Gastrocnemius medialis (tissue), 4 donors: ENCODE measurements at places on chromosomes 3 and 15.

- no peak for DNase-seq
Measured at GRCh38 chr3:140388202-140388922, 289.5 kb upstream of the TRIM42 start.

DNA sequence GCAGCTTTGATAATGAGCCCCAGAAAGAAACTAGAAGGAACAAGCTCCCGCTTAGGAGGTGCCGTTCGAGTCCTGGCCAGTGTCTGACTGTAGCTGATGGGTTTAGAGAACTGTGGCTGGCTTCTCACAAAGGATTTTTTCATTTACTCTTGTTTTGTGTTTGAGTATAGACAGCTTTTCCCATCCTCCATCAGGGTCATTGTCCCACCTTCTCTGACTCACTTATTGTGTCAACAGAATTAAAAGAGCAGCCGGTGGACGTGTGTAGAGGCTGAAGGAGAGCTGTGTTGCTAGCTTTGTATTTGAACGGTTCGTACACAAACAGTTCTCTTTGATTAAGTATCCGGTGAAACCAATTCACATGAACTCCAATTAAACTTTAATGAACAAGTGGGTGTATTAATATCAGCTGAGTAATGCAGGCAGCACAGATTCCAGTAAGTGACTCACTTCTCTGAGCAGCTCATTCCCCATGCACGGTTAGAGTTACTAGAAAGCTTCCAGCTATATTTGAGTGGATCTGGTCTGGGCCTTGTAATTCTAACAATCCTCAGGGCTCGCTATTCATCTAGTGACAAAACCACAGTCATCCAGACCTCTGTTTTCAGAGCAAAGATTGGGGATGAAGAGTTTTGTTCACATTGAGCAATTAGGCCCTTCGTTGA, 141.0 kb downstream of the LPP start:
- DNase-seq, result peak; percentile 60

DNA sequence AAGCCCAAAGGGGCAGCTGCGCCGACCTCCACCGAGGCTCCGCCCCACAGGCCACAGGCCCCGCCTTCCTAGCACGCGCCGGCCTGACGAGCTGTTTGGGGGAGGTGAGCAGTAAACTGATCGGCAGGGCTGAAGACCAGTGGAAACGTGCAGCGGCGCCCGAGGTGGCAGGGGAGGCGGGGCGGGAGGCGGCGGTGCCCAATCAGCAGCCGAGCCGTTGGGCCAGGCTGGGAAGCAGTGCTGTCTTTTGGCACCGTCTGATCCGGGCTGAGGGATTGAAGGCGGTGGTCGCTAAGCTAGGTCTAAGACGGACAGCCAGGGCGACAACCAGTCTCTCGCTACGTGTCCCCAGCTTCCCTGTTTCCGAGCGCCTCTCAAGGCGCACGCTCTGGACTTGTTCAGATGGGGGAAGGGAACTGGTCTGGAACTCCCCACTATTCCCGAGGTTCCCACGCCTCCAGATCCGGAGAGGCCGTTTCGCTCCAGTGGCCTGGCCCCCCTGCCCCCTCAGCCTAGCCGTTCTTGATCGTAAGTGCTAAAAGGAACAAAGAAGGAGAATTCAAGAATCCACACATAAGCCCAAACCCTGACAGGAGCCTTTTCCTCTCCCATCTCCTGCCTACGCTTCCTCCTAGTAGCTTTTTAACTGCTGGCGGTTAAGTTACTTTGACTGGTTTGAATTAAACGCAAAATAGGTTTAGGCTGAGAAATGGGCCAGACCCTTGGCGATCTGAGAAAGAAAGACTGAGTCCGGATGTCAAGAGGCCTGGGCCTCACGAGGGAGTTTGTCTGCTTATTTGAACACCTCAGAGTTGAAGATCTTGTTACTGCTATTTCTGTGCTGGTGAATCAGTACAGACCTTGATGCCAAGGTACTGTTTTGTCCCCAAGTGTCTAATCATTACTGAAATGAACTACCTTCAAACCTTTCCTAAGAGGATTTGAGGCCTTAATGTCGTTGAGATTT, at the start of gene FMN1:
Gene FMN1 (minus strand): TSS at position 11 of the 967 bp plus-strand sequence. CDS start 39,800 bp downstream, outside the sequence.
- peak; percentile 96 for DNase-seq

DNA sequence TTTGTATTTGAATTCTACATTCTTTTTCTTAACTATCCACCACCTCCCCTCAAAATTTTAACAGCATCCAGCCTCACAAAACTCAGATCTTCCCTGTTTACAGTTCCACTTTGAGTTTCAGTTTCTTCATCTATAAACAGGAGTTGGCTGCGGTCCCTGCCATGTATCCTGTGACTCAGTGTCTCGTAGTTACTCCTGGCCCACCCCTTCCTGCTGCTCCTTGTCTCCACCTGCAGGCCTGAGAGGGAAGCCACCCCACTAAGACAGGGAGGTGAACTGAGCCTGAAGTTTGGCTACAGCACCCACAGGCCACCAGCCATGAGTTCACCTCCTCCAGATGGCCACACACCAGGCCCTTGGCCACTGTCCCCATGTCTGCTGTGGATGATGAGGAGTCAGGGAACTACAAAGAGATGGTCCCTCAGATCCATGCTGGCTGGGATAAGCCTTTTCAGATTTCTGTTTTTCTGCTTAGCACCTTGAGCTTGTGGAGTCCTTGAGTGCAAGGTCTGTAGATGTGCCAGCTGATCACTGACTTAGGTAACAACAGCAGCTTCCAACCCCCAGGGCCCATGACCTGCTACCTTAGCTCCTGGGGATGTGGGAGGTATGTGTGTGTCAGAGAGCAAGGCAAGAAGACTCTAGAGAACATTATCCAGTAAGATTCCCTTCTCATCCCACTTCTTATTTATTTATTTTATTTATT, 37.5 kb downstream of the CD86 start:
- DNase-seq, result no peak

- no peak for DNase-seq
Measured at GRCh38 chr3:184092199-184092598, 4.7 kb upstream of the HTR3E start.

GRCh38 chr3:129608087-129608935, 1.8 kb upstream of the PLXND1 start:
- DNase-seq, result no peak

- no peak for DNase-seq
Measured at GRCh38 chr15:68354923-68355322, 77.0 kb downstream of the ITGA11 start.

DNA sequence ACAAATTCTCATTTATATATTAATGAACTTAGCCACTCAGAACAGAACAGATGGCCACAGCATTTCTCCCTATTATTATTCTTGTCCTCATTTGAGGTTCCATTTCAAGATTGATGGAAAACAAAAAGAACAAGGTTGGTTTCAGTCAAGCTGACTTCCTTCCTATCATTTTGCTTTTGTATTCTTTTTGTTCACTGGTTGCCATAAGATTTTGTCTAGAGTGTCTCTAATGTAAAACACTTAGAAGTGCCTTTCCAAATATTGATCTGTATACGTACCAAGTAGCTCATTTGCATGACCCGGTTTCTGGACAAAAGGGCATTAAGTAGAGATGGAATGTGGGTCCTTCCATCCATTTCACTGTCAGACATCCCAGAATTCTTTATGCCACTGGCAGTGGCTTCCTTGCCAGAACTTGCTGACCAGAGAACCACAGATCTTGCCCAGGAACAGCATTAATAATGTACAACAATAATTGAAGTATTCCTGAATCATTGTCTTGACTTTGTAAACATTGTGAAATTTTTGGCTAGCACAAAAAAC, 63.8 kb downstream of the PEX5L start:
- no peak for DNase-seq

GRCh38 chr15:96560246-96560895, 229.9 kb downstream of the NR2F2 start:
- DNase-seq, result no peak

DNA sequence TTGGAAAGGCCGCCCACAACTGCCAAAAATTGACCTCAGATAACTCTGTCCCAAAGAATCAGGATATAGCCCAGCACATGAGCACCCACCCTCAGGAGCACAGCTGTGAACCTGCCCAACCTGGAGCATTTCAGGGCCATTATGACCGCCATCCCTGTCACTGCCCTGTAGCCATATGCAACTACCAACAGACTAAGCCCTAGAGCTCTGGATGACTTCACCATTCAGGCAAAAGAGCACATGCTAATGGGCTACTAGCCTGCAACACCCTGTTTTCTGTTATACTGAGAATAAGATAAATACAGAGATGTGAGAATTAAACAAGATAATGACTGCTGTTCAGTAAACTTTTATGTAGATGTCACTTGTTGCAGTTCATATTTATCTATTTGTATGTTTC, 45.0 kb downstream of the TXNRD3 start:
- no peak for DNase-seq

DNA sequence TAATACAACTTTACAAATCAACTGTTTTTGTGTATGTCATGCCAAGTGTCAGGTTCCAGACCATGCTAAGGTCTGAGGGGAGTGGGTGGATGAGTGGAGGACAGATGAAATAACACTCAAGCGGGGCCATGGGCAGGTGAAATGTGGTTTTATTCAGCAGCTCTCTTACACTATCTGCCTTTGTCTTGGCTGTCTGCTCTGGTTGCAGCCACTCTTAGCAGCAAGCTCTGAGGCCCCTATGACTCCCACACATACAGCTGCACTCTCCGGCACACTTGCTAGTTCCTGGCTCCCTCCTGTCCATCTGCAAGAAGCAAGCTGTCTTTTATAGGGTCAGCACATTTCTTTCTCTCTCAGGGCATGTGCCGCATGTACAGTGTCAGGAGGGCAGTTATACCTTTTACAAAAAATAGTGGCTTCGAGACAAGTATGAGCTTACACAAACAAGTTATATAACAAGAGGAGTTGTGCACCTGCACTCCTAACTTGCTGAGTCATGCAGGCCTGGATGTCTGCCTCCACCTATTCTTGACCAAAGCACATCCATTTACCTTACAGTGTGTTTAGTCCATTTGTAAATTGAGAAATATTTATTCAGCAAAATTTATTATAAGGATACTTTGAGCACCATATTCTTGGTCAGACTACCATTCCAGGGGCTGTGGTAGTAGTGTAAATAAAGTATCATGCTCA, 683.7 kb upstream of the CBLB start:
- DNase-seq, result no peak

DNA sequence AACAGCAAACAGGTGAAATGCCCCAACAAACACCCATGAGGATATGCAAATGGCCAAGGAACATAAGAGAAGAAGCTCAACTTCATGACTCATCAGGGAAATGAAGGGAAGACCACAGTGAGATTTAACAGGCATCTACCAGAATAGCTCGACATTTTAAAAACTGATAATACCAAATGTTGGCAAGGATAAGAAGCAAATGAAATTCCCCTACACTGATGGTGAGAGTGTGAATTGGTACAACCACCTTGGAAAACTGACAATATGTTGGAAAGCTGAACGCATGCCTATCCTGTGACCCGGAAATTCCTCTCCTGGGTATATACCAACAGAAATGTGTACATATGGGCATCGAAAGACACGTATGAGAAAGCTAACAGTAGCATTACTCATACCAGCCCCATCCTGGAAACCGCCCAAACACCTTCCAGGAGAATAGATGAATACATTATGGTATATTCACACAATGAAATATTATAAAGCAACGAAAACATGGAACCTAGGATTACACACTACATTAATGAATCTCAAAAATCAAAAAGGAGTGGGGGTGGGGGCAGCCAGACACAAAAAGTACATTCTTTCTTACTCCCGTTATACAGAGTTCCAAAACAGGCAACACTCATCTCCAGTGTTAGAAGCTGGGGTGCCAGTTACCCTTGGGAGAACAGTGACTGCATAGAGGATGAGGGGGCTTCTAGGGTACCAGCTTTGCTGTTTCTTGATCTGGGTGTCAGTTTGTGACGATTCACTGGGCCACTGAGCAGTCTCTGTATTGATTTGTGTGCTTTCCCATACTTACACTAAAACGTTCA, 16.9 kb downstream of the RFTN1 start:
- DNase-seq, result no peak

GRCh38 chr3:127694467-127695215, 21.9 kb downstream of the ABTB1 start:
- DNase-seq, result peak; percentile 88

- DNase-seq, result no peak
Measured at GRCh38 chr3:73319179-73319769, 257.8 kb downstream of the EBLN2 start.

- DNase-seq, result no peak
Measured at GRCh38 chr3:131925571-131925970, 109.2 kb downstream of the CPNE4 start.

GRCh38 chr15:83066034-83066733, 868 bp downstream of the BTBD1 start:
- peak; percentile 27 for DNase-seq

DNA sequence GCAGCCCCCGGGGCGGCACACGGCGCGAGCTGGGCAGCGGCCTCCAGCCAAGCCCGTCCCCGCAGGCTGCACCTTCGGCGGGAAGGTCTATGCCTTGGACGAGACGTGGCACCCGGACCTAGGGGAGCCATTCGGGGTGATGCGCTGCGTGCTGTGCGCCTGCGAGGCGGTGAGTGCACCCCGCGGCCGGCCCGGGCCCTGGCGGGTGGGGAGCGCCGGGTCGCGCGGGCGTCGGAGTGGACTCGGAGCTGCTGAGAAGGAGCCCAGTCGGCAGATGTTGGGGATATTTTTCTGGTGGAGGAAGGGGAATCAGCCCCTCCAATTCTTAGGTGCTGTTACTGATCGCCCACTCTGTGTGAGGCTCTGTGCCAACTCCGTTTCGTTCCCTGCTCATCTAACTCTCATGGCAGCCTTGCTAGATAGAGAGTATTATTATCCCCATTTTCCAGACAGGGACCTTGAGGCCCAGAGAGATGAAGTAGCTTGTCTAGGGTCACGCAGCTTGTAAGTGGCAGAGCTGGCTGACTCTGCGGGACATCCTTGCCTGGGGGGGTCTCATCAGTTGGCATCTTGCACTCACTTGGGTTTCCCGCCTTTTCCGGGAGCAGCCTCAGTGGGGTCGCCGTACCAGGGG, 890 bp downstream of the CHRD start:
- no peak for DNase-seq

DNA sequence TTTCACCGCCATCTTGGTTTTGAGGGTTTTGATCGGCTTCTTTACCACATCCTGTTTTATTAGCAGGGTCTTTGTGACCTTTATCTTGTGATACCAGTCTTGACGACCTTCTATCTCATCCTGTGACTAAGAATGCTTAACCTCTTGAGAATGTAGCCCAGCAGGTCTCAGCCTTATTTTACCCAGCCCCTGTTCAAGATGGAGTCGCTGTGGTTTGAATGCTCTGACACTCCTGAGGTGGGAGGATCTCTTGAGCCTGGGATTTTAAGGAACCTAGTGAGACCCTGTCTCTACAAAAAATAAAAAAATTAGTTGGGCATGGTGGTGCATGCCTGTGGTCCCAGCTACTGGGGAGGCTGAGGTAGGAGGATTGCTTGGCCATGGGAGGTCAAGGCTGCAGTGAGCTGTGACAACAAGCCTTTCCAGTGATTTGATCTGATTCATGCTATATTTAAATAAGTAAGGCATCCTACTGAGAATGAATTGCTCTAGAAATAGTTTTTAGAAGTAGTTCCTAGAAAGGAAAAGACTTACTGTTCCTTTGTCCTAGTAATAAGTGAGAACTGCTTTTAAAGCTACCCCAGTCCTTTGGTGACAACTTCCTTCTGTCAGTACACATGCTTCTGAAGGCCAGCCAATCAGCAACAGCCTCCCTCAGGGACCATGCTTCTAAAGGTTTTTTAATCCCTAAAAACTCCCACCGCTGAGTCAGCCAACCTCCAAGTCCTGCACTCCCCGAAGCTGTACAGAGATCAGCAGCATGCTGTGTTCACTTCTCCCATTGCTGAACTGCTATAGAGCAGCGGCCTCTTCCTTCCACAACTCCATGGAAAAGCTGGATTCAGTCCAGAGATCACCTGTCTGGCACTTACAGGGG, 9.1 kb upstream of the CEMIP start:
- DNase-seq, result no peak
